Ascending aorta (tissue), 2 donors: ENCODE measurements at places on chromosomes 16 and 17.

- no peaks in the 10 kb centered on the region for H3K4me1 ChIP-seq
- H3K27me3 ChIP-seq, result no peaks in the 10 kb centered on the region
- no peaks in the 10 kb centered on the region for H3K36me3 ChIP-seq
Observed at GRCh38 chr17:14329900-14330491, 29.1 kb downstream of the HS3ST3B1 start.

DNA sequence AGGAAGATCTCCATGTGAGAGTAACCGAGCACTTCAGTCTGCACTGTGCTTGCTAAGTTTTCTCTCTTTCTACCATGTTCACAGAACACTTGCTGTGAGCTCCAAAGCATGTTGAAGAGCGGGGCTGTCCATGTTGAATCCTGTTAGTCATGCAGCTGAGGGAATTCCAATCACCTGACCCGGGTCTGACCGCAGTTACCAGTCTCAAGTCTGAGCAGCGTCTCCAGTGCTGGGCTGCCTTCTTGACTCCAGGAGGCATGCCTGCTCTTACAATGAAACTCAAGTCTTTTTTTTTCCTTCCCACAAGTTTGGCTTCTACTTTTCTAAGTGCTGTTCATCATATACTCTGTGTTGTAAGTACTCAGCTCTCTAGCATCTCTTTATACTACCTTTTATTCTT is 44.3 kb downstream of the HOXB1 start:
- no peaks in the 10 kb centered on the region for H3K36me3 ChIP-seq
- H3K4me3 ChIP-seq, result no peak overlapping the region
- no peak for DNase-seq
- H3K27me3 ChIP-seq, result no peaks in the 10 kb centered on the region
- H3K27ac ChIP-seq, result no peak overlapping the region

DNA sequence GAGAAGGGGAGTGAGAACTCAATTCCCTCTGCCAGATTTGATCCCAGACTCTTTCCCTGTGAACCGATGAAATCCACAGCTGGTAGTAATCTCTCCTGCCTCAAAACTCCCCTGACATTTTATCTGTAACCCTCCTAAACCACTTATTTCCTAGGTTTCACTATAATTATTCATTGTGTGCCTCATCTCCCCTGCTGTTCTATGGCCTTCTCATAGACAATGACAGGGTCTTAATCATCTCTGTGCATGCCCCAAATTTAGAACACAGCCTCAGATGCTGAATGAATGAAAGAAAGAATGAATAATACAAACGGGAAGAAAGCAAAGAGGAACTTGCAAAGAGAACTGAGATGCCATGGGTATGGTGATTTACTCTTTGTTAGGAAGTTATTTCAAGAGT is 451.1 kb downstream of the HS3ST3B1 start:
- H3K36me3 ChIP-seq, result no peaks in the 10 kb centered on the region
- no peaks in the 10 kb centered on the region for H3K27me3 ChIP-seq
- no peak for DNase-seq
- no peaks in the 10 kb centered on the region for H3K4me1 ChIP-seq
- no peak overlapping the region for H3K4me3 ChIP-seq

DNA sequence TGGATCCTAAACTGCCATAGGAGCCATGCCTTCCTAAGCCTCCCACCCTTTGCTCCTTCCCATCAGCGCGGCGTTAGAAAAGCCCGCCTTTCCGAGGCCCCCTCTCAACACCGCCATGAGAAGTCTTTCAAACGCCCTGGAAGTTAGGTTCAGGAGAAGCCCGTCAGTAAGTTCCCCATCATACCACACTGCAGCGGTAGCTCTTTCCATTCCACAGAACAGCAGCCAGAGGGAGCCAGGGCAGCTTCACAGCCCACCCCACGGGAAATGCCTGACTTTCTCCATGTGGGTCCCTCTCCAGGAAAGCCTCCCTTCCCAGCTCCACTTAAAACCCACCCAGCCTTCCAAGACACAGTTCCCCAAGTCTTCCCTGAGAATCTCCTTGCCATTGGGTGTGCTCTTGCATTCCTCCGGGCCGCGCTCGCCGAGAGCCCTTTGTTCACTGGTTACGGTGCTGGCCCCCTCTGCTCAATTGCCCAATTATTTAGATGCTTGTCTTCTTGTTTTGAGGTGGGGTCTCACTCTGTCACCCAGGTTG is 28.7 kb downstream of the KIAA0513 start:
- H3K27ac ChIP-seq, result peak overlapping the region; percentile 23
- H3K4me3 ChIP-seq, result peak overlapping the region; percentile 37
- no peaks in the 10 kb centered on the region for H3K27me3 ChIP-seq
- no peak for DNase-seq
- H3K4me1 ChIP-seq, result peaks cover 5% of the 10 kb centered on the region

- no peaks in the 10 kb centered on the region for H3K4me1 ChIP-seq
- H3K27ac ChIP-seq, result no peak overlapping the region
Observed at GRCh38 chr17:4463818-4464476, 30.2 kb downstream of the SPNS3 start.

DNA sequence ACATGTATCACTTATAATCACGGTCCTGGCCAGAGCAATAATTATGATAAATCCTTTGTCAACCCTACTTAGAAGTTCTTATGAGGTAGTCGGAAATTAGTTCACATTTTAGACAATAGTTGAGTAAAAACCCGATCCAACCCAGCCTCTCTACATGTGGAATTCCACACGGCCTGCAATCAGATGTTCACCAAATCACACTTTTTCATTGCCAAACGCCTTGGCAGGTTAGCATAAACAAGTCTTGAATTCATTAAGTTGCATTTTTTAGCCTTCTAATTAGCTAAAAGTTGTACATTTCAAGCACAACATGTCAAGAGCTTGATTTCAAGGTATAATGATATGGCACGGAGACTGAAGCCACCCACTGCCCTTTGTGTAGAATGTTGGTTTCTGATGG is 65.3 kb downstream of the FOXL1 start:
- no peak for DNase-seq
- H3K27ac ChIP-seq, result no peak overlapping the region
- H3K36me3 ChIP-seq, result peaks cover 14% of the 10 kb centered on the region
- no peaks in the 10 kb centered on the region for H3K27me3 ChIP-seq
- no peak overlapping the region for H3K4me3 ChIP-seq
- H3K4me1 ChIP-seq, result no peaks in the 10 kb centered on the region

- DNase-seq, result no peak
- no peak overlapping the region for H3K27ac ChIP-seq
- H3K4me3 ChIP-seq, result no peak overlapping the region
- H3K36me3 ChIP-seq, result no peaks in the 10 kb centered on the region
- no peaks in the 10 kb centered on the region for H3K4me1 ChIP-seq
- H3K27me3 ChIP-seq, result no peaks in the 10 kb centered on the region
Observed at GRCh38 chr16:85334718-85335583, 222.7 kb upstream of the CIBAR2 start.

DNA sequence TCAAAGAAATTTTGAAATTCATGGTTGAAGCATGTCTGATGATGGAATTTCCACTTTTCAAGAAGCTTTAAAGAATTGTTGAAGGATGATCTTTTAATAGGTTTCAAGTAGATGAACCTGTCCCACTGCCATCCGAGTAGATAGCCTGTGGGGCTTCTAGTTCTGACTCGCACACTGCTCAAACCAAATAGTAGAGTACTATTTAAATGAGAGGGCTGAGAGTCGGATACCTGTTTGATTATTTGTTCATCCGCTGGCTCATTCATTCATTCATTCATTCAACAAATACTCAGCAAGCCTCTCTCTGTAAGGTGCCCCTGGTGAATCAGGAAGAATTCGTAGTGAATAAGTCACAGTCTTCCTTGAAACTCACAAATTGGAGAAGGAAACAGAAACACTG is 108.2 kb upstream of the IRX5 start:
- H3K27ac ChIP-seq, result no peak overlapping the region
- no peak for DNase-seq
- no peaks in the 10 kb centered on the region for H3K4me1 ChIP-seq
- no peaks in the 10 kb centered on the region for H3K27me3 ChIP-seq
- no peak overlapping the region for H3K4me3 ChIP-seq

GRCh38 chr16:67260426-67261063 is 11.8 kb downstream of the SLC9A5 start:
- no peak for DNase-seq
- H3K27ac ChIP-seq, result no peak overlapping the region
- H3K27me3 ChIP-seq, result no peaks in the 10 kb centered on the region
- H3K4me1 ChIP-seq, result no peaks in the 10 kb centered on the region

GRCh38 chr16:68005211-68005610 is 5.9 kb upstream of the DPEP2 start:
- H3K4me1 ChIP-seq, result no peaks in the 10 kb centered on the region
- no peak overlapping the region for H3K4me3 ChIP-seq
- no peaks in the 10 kb centered on the region for H3K36me3 ChIP-seq
- peak overlapping the region; percentile 57 for H3K27ac ChIP-seq

DNA sequence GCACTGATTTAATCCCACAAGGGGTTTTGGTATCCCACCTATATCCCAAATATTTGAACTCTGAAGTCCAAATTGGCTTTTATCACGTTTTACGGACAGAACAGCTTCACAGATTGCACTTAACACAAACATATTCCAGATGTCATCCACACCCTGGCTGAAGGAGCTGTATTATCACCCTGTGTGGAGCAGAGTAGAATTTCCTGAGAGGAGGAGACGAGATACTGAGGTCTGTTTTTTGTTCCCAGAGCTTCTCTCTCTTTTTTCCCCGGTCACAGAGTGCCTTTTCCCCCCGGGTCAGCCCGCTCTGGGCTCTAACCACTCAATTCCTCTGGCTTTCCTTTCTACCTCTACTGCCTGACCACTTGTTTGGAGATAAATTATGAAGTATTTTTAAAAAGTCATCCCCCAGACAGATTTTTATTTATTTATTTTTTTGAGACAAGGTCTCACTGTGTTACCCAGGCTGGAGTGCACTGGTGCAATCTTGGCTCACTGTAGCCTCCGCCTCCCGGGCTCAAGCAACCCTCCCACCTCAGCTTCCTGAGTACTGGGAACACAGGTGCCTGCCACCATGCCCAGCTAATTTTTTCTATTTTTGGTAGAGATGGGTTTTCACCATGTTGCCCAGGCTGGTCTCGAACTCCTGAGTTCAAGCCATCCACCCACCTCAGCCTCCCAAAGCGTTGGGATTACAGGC is 30.7 kb downstream of the DNAH2 start:
- H3K4me1 ChIP-seq, result no peaks in the 10 kb centered on the region
- H3K36me3 ChIP-seq, result no peaks in the 10 kb centered on the region
- no peak for DNase-seq
- H3K4me3 ChIP-seq, result no peak overlapping the region

DNA sequence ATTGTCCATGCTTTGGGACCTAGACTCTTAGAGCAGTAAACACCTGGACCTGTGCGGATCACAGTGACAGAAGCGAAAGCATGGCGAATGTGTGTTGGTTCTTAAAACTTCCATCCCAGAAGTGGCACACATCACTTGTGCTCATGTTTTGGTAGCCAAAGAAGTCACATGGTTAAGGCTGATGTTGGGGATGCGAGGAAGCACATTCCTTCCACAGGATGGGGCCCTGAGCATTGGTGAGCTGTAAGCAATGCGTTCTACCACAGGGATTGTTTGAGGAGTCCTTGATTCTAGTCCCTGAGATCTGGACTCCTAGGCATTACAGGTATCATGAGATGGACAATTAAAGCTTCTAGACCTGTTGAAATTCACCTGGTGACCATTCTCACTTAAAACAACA is 375.9 kb downstream of the UTP18 start:
- no peaks in the 10 kb centered on the region for H3K36me3 ChIP-seq
- no peak overlapping the region for H3K27ac ChIP-seq
- H3K4me3 ChIP-seq, result no peak overlapping the region
- H3K27me3 ChIP-seq, result no peaks in the 10 kb centered on the region
- H3K4me1 ChIP-seq, result no peaks in the 10 kb centered on the region

DNA sequence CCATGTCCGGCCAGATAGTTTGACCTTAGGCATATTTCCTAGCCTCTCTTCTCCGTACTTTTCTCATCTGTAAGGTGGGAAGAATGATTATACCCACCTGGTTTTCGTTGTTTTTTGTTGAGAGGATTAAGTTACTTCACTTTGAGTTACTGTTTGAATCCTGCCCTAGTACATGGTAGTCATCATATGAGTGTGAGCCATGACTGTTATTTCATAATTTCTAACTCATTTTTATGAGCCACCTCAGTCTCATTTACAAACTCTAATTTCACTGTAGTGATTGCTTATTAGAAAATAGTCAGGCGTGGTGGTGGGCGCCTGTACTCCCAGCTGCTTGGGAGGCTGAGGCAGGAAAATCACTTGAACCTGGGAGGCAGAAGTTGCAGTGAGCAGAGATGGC is 45.1 kb downstream of the YPEL2 start:
- H3K27me3 ChIP-seq, result no peaks in the 10 kb centered on the region
- H3K4me3 ChIP-seq, result no peak overlapping the region
- H3K27ac ChIP-seq, result peak overlapping the region; percentile 95
- no peaks in the 10 kb centered on the region for H3K36me3 ChIP-seq
- H3K4me1 ChIP-seq, result peaks cover 52% of the 10 kb centered on the region
- DNase-seq, result no peak

GRCh38 chr17:206941-207560 is 25.6 kb upstream of the DOC2B start:
- H3K36me3 ChIP-seq, result no peaks in the 10 kb centered on the region
- no peaks in the 10 kb centered on the region for H3K27me3 ChIP-seq
- H3K4me3 ChIP-seq, result no peak overlapping the region
- no peaks in the 10 kb centered on the region for H3K4me1 ChIP-seq

GRCh38 chr17:5588584-5588983 is 4.3 kb upstream of the NLRP1 start:
- DNase-seq, result no peak
- no peak overlapping the region for H3K27ac ChIP-seq
- H3K4me1 ChIP-seq, result peaks cover 6% of the 10 kb centered on the region
- no peaks in the 10 kb centered on the region for H3K27me3 ChIP-seq
- no peak overlapping the region for H3K4me3 ChIP-seq

- no peaks in the 10 kb centered on the region for H3K4me1 ChIP-seq
- H3K4me3 ChIP-seq, result no peak overlapping the region
- no peak for DNase-seq
Observed at GRCh38 chr17:47629826-47630225, 19.9 kb upstream of the KPNB1 start.

GRCh38 chr17:75059369-75060345 is 12.6 kb downstream of the KCTD2 start:
- no peaks in the 10 kb centered on the region for H3K27me3 ChIP-seq
- DNase-seq, result no peak
- H3K27ac ChIP-seq, result no peak overlapping the region
- H3K4me1 ChIP-seq, result no peaks in the 10 kb centered on the region

GRCh38 chr17:40310882-40311391 is 2.0 kb downstream of the RARA start:
- DNase-seq, result peak; percentile 59
- H3K4me1 ChIP-seq, result peaks cover 56% of the 10 kb centered on the region
- H3K36me3 ChIP-seq, result no peaks in the 10 kb centered on the region
- no peaks in the 10 kb centered on the region for H3K27me3 ChIP-seq
- peak overlapping the region; percentile 2 for H3K4me3 ChIP-seq
